Stomach (tissue), 19 donors: ENCODE measurements at places on chromosomes 12 and 14. TPM values are rescaled to one million over a fixed set of nuclear protein-coding genes. Genes with fewer than 3 reads are reported as not detected.

DEGS2 gene
- 7.7 TPM for polyA plus RNA-seq

TAS2R46 gene
- polyA plus RNA-seq: not detected

RNU4-1 gene
- not detected for polyA plus RNA-seq

KRT73 gene
- polyA plus RNA-seq: not detected
